LNCaP clone FGC (cell line): ENCODE measurements at places on chromosomes 11 and 22.

- no peak for DNase-seq
These were observed 30.6 kb upstream of the TFIP11 start for GRCh38 chr22:26542831-26543230.

DNA sequence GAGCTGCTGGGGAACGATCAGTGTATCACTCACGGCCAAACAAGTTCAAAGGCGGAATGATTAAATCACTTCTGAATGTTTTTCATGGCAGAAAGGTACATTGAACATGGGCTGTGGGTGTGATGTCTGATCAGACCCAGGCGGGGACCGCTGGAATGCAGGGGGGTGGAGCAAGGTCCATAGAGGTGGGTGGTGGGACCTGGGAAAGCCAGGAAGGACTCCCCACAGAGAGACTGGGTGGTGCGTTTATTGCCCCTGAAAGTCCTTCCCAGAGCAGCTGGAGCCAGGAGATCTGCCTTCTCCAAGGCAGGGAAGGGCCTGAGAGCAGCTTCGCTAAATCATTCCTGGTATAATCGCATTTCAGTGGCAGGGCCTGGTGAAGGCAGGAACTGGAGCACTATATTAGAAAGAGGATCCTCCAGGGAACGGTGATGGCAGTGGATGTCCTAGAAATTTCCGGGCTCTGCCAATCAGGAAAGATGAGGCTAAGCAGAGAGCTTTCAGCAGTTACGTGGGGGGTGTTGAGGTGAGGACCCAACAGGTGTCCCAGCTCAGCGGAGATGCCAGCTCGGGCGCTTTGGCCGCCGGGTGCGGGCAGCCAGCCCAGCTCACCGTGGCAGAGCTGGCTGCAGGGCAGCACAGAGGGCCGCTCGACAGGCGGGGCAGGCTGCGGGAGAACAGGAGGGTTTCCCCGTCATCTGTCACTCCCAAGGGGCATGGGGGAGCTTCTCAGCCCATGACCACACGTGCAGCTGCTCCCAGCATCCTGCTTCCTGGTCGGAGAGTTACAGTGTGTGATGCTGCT is 271.7 kb downstream of the CTTN start:
- no peak for DNase-seq

DNA sequence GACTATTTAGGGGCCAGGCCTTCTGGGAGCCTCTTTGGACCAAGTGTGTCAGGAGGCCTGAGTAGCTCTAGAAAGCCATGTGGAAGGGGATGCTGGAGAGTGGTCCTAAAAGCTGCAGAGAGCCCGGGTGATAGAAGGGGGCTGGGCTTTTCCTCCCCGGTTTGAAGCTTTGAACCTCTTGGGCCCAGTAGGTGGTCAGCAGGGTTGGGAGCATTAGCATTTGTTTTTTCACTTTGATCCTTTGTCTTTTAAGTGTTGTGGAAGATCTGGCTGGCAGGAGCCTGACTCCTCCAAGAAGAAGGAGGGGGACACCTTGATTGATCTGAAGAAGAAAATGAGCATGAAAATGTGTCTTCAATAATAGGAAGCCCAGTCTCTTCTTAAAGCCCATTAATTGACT is 596.6 kb downstream of the INSC start:
- no peak for DNase-seq

- DNase-seq = no peak
These were observed 547.4 kb downstream of the NTM start for GRCh38 chr11:131917634-131918384.

- no peak for DNase-seq
These were observed 19.9 kb downstream of the IFT27 start for GRCh38 chr22:36756031-36756430.

DNA sequence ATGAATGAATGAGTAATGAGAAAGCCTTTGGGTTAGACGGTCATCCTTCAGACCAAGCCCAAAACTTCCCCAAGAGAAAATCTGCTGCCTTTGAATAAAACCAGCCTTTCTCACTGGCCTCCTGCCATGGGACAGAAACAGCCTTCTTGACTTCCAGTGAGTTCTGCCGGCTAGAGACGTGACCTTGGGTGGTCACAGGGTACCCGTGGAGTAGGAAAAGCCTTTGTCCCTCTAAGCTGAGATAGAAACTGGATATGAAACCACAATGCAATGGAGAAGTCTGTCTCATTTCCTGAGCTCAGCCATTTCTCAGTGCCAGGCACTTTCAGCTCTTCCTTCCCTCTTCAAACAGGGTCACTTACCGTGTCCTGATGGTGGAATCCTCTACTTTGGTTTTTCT is 21.2 kb upstream of the YWHAH start:
- DNase-seq = no peak

- DNase-seq = no peak
These were observed 679.3 kb upstream of the CCDC179 start for GRCh38 chr11:23539556-23539955.

DNA sequence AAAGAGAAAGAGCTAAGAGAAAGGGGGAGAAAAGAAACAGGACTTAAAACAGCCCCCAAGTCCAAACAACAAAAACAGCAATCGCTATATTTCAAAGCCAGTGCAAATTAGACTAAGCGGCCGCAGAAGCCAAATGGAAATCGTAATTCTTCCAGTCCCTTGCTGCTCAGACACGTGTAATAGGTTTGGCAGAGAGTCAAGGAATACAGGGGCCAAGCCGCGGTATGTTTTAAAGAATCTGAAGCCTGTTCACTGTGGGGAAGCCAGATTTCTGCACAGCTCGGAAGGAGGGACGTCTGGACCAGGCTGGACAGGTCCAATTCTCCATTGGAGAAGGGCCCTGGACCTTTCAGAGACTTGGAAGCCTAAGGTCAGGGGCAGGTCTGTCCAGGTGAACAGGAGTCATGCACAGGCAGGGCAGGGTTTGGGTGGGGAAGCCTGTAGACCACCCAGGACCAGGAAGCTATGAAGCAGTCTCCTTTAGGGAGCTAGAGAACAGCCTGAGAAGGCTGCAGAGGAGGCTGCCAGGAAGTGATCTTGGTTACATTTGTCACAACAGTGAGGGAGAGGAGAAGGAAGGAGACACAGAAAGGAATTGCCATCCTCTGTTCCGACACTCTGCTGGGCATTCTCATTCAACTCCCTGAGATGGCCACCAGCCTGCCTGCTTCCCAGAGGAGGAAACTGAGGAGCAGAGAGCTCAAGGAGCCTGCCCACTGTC is 265.5 kb upstream of the ISX start:
- DNase-seq = no peak

DNA sequence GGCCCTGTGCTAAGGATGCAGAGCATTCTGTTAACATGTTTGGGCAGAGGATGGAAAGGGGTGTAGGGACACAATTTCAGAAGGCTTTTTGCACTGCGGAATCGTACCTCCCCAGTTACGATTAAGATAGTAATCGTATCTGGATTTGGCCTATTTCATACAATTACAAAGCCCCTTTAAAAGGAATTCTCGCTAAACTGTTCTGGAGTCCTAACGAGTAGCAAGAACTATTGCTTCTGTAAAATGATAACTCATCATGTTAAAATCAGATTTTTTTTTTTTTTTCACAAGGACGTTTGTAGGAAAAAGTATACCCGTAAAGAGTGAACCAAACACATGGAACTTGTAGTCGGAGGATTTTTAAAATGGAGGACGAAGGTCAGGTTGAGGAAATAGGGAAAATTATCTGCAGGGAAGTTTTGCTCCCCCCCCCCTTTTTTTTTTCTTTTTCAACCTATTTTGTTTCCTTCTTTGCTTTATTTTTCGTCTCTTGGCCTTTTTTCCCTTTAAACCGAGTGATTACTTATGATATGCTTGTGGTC is 934 bp downstream of the HSD17B12 start:
- no peak for DNase-seq

DNA sequence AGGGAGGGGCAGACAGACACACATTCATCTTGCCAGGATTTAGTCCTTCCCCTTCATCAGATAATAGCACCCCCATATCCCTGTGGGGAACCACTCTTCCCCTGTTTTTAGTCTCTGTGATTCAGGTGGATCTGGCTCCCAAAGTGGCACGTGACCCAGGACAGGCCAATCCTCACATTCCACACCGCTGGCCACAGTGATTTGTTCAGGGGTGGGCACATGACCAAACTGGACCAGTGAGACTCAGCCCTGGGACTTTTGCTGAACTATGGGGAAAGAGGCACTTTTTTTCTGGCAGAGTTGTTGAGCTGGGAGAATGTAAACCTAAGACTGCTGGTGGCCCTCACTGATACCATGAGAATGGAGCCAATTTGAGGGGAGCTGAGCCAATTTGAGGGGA is 19.1 kb upstream of the KCNJ11 start:
- no peak for DNase-seq

DNA sequence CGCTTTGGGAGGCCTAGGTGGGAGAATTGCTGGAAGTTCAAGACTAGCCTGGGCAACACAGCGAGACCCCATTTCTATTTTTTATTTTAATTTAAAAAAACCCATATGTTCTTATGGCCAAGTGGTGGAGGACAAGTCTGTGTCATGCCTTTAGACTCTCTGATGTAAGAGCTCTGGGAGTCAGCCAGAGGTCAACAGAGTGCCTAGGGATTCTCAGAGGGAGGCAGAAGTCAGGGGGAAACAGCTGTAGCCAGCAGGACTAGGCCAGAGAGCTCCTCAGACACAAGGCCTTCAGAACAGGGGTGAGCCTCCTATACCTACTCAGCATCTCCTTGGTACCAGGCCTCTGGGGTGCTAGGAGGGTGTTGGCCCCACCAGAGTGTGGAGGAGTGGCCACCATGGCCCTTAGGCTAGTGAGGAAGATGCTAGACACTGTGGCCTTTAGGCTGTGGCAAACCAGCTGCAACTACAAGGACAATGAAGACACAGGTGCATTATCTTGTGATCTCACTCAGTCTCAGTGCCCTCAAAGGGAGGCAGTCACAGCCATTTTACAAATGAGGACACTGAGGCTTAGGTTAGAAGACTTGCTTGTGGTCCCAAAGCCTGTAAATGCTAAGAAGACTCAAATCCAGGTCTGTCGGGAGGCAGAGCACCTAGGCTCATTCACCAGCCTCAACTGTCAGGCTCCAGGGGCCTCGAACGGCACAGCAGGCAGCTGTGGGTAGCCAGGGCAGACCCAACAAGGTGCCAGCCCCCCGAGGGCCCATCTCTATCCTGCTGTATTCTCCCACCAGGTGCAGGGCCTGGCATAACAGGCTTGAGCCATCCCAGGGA is 5.0 kb downstream of the ZP1 start:
- DNase-seq = no peak

DNA sequence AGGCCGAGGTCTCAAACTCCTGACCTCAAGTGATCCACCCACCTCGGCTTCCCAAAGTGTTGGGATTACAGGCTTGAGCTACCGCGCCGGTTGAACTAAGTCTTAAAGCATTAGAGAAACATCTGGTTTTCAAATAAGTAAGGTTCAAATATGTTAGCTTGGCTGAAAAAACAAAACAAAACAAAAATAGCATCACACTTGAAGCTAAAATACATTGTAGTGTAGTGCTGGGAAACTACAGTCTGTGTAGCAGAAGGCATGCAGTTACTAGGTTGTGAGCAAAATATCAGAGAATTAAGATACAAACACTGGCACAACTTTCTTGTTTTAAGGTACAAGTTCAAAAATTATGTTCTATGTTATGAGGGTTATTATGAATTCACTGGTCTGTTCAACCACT is 224.8 kb upstream of the CHORDC1 start:
- DNase-seq = no peak

DNA sequence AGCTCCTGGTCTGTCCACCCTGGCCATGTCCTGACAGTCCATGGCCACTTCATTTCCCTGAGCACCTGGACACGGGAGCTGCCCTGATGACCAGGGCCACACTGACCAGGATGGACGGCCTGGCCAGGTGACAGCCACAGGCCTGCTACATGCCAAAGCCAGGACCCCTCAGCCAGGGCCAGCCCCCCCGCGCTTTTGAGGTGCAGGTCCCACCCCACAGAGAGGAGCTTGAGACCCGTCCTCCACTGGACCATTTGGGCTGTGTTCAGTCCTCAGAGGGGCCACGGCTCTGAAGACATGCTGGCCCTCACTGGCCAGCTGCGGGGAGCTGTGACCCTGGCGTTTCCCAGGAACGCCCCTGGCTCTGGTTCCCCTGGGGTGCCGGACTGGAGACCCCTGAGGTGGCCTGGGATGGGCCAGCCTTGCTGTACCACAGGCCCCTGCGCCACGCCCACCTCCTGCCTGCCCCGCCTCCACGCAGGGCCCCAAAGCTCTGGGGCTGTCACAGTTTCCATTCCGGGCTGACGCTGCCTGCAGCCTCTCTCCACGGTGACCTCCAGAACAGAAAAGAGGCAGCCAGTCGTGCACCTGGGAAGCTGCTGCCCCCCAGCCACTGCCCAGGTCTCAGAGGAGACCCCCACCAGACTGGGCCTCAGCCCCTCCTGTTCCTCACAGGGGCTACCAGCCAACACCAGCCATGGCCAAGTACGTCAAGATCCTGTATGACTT is 18.2 kb downstream of the EPS8L2 start:
- DNase-seq = no peak

GRCh38 chr11:65388731-65389130 is 2.3 kb downstream of the FRMD8 start:
- no peak for DNase-seq

GRCh38 chr11:27171376-27171958 is 130.9 kb downstream of the BBOX1 start:
- no peak for DNase-seq

- no peak for DNase-seq
These were observed 19.4 kb upstream of the MALAT1 start for GRCh38 chr11:65479184-65480145.

DNA sequence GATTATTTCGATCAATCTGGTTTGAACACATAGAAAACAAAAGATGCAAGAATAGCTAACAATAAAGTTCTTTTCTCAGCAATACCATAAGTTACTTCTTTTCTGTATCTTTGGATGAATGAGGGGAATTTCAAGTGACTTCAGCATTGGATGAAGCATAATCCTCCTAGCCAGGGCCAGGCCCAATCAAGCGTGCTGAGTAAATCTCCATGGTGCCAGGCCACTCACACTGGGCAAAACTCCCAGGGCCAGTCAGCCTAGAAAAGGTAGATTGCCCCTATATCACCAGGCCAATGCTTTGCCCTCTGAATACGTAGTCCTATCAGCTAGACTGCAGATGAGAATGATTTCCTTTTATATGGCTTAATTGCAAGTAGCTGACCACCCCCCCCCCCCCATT is 6.0 kb downstream of the CNTF start:
- no peak for DNase-seq

DNA sequence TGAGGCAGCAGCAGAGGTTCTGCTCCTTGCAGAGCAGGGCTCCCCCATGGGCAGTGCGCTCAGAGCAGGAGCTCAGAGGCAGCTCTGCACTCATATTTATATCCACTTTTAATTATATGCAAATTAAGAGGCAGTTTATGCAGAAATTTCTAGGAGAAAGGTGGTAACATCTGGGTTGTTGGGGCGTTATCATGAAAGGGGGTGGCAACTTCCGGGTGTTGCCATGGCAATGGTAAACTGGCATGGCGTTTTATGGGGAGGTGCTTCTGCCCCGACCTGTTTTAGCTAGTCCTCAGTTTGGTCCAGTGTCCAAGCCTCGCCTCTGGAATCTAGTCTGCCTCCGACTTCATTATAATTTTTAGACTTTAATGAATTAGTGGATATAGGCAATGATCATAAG is 1191.7 kb downstream of the TBC1D22A start:
- DNase-seq = peak; percentile 17
